ENCODE measurements at places on chromosomes 1 and 21.

DNA sequence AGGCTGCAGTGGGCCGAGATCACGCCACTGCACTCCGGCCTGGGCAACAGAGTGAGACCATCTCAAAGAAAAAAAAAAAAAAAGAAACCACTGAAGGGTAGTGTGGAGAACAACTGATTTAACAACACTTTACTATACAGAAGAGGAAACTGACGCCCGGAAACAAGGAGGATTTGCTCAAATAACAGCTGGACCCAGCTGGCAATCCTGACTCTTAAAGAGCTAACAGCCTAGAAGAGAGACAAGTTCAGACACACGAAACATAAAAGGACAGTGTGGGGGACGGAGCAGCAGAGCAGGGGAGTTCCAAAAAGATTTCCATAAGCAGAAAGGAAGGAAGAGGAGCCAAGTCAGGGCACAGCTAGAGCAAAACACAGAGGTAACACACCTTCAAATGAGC, 4.4 kb downstream of the ECHDC2 start:
- no peak for DNase-seq

DNA sequence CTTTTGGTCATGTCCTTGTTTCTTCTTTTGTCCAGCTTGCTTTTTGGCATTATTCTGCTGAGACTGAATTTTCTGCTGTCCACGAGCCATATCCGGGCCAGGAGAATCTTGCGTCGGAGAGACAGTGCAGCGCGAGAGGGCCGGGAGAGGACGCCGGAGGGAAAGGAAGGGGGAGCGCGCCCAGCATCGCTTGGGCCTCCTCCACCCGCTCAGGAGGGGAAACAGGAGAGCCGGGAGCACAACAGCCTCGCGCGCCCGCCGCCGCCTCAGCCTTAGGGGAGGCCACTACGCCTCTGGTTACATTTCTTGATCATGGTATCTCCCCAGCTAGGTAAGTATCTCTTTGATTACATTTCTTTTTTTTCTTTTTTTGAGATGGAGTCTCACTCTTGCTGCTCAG, 7.4 kb upstream of the DEGS1 start:
- no peak for DNase-seq

- no peak for DNase-seq
These were observed 919 bp downstream of the CHI3L1 start for GRCh38 chr1:203185585-203185984.

- no peak for DNase-seq
These were observed 27.7 kb downstream of the THRAP3 start for GRCh38 chr1:36251794-36252481.

GRCh38 chr1:45205011-45205909, 1.1 kb downstream of the ZSWIM5 start:
- DNase-seq: peak; percentile 32

DNA sequence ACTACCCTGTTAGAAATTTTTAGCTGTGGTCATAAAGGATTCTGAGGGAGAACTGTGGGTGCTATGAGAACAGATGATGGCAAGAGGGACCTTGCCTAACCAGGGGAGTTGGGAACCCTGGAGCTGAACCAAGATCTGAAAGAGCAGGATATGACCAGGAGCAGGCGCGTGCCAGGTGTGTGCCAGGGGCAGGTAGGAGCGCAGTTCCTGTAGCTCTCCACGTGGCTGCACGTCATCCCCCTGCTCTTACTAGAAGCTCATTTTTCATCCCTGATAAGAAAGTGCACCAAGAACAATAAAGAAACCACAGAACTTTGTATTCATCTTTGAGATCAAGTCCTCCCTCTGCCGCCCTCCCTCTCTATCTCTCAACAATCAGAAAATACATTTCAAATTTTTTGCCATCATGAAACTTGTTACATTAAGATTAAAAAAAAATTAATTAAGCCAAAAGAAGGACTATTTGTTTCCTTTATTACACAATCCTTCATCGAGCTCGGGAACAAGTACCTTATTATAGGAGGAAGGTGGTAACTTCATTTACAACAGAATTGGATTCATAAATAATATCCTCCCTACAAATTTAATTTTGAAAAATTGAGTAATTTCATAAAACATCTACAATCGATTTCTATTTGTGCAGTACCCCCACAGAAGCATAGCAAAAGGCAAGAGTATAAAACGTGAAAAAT, 78.5 kb downstream of the SLC35F3 start:
- DNase-seq: no peak

GRCh38 chr1:26034504-26035202, 11.3 kb downstream of the SLC30A2 start:
- DNase-seq: no peak

DNA sequence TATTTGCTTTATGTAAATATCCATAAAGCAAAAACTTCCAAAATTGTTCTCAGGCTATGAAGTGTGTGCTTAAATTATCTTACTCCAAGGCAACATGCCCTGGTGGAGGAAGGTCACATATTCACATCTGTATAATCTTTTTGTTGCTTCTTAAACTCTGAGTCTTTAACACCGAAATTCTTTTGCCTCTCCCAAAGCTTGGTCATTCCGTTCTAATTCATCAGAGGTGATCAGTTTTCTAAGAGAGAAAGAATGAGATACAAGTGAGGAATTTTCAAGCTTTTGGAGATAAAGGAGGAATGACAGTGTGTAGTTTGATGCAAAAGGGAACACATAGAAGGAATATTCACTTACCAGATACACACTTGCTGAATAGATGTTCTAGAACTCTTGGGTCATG, 561.7 kb downstream of the LTN1 start:
- no peak for DNase-seq

- no peak for DNase-seq
These were observed 134.6 kb downstream of the TPR start for GRCh38 chr1:186240436-186240835.

GRCh38 chr1:17668195-17668594, 86.9 kb upstream of the ACTL8 start:
- no peak for DNase-seq

GRCh38 chr21:19145682-19146293, 742.2 kb upstream of the TMPRSS15 start:
- no peak for DNase-seq

DNA sequence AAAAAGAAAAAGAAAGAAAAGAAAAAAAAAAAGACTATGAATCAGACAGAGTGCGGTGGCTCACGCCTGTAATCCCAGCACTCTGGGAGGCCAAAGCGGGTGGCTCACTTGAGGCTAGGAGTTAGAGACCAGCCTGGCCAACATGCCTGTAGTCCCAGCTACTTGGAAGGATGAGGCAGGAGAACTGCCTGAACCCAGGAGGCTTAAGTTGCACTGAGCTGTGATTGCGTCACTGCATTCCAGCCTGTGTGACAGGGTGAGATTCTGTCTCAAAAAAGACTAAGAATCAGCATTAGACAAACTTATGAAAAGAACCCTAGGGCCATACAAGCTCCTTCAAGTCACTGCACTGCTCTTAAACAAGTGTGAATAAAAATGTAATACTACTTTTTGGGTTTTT, 16.9 kb downstream of the PSMB4 start:
- DNase-seq: no peak

GRCh38 chr21:20996421-20997310, 1.5 kb upstream of the NCAM2 start:
- no peak for DNase-seq

GRCh38 chr1:201896951-201897391, 8.3 kb downstream of the SHISA4 start:
- DNase-seq: no peak
